ENCODE measurements at places on chromosomes 4 and X.

- no peak for DNase-seq
Measured at GRCh38 chr4:121863799-121864198, 6.5 kb downstream of the BBS7 start.

DNA sequence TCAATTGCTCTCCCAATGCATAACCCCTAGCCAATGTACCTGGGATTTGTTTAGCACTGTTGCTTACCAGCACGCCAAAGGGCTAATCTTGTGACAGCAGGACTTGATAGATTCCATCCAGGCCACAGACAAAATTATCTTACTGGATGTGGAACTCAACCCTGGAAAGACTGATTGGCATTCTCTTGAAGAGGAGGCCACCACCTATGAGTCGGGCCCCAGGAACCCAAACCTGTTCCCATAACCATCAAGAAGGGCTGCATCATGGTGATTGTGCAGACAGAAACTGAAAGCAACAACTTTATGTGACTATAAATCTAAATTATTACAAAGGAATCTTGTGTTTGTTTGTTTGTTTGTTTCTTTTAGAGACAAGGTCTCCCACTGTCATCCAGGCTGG, 19.9 kb upstream of the TMEM255A start:
- no peak for DNase-seq

- DNase-seq: no peak
Measured at GRCh38 chrX:44152852-44153251, 179.7 kb upstream of the NDP start.

GRCh38 chrX:86021652-86022289, 25.6 kb downstream of the CHM start:
- no peak for DNase-seq

- DNase-seq: no peak
Measured at GRCh38 chr4:81723019-81723884, 251.5 kb upstream of the RASGEF1B start.

DNA sequence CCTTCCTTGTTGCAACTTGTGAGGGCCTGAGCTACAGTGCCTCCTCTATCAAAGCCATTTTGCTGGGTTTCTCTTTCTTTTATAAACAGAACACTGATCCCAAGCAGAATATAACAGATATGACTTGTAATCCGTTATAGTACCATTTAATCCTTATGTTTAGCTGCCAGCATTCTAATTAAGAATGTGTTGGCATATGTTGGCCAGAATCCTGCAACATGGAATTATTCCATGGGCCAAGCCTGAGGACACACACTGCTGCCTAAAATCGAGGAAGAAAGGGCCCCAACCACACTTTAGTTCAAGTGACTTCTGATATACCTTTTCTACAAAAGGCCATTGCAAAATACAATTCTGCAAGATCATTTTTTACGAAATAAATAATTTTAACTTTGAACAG, 28.0 kb downstream of the PALLD start:
- no peak for DNase-seq

GRCh38 chrX:20571611-20572010, 304.9 kb upstream of the RPS6KA3 start:
- no peak for DNase-seq

DNA sequence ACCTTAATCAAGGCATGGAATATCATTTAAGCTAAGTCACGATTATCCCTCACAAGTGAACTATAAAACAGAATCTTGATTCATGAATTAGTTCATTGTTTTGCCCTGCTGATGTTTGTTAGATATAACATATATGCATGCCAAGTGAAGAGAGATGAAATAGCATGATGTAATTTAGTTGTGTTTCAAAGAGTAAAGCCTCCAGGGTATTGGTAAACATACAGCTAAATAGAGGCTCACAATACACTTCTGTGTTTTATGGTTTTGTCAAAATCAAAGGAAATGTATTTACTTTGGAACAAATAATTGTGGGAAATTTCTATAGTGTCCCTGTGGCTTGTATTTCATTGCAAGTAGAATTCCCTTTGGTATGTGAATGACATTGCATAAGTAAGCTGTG, 69.0 kb upstream of the LEF1 start:
- DNase-seq: no peak

DNA sequence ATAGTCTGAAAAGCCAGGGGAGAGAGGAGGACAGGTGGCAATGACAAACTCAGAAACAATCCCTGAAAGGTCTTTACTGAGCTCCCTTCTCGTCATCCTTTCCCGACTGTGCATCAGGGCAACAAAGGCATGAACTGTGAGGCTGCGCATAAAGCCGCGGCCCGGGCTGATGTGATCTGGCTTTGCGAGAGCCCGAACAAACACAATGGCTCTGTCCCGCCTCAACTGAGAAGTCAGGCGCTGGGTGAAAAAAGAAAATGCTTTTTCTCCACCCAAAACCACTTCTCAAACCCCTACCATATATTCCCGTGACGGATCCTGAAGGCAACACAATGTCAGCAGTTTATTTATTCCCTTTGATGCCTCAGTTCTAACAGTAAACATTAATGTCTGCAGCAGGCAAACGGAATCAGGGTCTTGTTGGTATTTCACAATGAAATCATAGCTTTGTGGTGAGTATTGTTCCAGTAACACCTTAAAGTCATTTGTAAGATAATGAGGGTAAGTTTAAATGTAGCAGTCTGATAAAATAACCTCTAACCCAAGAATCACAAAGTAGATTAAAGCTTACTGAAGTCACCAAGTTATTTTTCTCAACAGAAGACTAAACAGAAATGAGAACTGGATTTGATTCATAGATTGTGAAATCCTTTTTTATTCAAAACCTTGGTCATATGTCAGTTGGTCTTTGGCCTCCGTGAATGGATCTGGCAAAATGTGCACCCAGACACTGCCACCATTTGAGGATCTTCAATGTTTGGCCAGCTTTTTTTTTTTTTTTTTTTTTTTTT, 67.4 kb downstream of the APBB2 start:
- no peak for DNase-seq

DNA sequence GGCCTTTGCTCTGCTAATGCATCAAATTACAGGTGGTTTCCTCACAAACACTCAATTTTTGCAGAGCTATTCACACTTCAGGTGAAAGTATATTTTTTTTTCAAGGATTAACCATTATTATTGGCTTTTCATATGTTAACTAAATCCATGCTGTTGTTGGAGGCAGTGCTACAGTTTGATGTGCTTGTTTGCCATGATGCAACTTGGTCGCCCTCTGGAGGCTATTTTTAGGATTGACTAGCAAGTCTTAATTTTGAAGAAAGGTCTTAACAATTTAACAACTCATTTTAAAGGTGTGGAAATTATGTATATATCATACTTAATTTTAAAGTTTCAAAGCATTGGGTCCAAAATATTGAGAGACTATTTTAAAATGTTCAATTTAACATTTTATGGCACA, 168.8 kb upstream of the FAM47A start:
- DNase-seq: no peak

DNA sequence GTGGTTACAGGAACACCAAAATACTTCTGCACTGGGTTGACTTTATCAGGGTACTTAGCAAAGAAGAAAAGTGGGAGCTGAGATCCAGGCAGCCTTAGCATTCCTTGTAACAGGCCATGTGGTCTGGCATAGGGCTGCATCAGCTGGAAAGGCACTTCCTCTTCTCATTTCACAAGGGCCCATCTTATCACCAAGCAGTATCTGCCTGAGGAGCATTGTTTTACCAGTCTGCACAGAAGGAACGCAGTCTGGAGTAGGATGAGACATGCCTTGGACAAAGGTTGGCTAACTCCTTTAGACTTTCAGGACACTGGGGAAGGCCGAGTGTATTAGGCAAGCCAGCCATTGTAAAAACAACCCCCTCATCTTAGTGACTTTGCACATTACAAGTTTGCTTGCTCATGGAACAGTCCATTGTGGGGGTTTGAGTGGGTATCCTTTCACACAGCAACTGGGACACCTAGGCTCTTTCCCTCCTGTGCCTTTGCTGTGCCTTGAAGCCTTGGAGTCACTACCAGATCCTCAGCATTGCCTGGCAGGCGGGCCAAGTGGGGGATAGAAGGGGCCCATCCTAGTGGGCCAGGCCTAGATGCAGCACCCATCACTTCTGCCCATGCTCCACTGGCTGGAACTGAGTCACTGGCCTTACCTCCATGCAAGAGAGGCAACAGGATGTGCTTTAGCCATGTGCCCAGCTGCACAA, 4.6 kb downstream of the SUV39H1 start:
- no peak for DNase-seq

GRCh38 chr4:125956276-125956675, 641.5 kb downstream of the FAT4 start:
- no peak for DNase-seq

GRCh38 chr4:145788755-145789154, 108.8 kb downstream of the C4orf51 start:
- no peak for DNase-seq

GRCh38 chrX:19758539-19758938, 128.9 kb downstream of the SH3KBP1 start:
- no peak for DNase-seq

GRCh38 chr4:169492436-169493163, 119.8 kb downstream of the NEK1 start:
- DNase-seq: no peak

DNA sequence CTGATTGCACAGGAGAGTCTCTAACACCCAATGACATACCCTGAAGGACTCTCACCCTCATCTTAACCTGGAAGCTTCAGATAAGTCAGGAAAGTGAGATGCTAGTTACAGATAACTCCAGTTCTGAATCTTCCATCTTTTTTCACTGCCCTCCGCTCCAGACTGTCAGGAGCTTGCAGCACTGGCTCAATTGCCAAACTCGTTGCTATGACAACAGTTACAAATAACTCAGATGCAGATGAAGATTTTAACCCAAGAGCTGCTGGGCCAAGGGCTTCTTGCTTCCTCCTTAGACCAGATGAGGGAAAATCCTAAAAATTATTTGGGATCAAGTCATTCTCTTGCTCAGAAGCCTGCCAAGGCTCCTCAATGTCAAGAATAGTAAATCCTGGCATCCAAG, 109.1 kb upstream of the HUWE1 start:
- DNase-seq: peak; percentile 25

GRCh38 chrX:25066131-25066530, 50.4 kb upstream of the ARX start:
- no peak for DNase-seq

DNA sequence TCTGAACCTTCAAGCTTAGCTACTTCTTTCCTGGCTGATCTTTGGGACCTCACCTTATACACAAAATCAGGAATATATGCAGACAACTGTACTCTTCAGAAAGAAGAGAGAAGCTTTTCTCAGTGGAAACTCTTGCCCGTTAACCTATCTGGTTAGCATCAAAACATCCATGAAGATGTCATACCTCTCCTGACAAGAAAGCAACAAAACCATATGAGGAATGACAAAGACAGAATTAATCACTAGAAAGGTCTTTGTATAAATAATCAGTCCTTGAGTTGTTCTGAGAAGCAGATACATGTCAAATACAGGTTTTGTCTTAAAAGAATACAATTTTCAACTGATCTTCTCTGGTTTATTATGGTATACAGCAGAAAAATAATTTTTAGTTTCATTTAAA, 130.8 kb downstream of the FAT4 start:
- no peak for DNase-seq

DNA sequence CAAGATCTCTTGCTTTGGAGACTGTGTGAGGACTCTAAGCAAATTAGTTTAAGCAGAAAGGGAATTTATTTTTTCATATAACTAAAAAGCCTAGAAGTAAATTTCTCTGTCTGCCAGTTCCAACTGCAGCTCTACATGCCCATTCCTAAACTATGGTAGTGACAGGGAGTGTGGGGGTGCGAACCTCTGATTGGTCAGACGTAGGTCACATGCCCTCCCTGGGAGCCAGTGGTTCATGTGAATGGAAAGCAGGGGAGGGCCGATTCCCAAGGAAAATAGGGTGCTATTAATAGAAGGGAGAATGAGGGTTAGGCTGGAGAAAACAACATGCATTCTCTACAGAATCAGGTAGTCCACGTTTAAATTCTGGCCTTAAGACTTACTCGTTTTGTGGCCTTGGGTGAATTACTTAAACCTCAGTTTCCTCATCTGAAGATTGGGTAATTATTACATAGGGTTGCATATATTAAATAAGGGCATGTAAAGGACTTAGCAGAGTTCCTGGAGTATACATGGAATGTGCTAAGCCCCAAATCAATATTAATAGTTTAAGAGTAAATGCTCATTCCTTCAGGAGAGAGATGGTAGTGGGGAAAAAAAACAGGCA, 7.2 kb downstream of the RAB33B start:
- no peak for DNase-seq

DNA sequence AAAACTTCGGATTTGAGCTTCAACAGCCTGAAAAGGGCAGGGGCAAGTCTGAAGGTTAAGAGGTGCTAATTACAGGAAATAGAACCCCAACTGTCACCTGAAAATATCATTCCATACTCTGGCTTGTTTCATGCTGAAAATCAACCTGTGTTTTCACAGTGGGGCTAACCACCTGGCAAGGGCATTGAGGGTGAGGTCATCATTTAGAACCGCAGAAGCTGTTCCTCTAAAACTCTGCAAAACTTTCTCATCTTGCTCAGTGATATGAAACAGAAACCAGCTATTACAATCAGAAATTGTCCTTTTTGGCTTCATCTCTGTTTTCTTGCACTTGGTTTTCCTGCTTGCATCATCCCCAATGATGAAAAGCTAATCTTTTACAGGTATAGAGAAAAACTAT, 247.6 kb downstream of the DCLK2 start:
- DNase-seq: no peak

DNA sequence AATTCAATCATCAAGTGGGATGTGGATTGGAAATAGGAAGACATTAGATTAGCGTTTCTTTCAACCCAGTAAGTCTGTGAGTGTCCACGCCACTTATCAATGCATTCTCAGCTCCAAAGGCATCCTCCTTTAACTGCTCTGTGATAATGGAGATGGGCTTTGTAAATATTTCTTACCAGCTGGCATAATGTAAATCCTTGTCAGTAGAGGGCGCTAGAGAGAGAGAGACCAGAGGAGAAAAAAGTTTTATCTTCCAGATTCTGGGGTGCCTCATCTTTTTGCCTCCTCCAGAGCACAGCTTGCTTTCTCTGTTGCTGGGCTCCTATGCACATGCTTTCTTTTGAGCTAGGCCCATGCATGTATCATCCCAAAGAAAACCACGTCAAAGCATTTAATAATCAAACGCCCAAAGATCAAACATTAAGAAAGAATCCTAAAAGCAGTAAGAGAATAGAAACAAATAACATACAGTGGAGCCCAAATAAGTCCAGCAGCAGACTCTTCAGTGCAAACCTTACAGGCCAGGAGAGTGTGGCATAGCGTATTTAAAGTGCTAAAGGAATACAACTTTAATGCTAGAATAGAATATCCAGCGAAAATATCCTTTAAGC, 9.6 kb upstream of the MTMR1 start:
- no peak for DNase-seq

- DNase-seq: no peak
Measured at GRCh38 chrX:153641627-153642026, 5.4 kb upstream of the DUSP9 start.

DNA sequence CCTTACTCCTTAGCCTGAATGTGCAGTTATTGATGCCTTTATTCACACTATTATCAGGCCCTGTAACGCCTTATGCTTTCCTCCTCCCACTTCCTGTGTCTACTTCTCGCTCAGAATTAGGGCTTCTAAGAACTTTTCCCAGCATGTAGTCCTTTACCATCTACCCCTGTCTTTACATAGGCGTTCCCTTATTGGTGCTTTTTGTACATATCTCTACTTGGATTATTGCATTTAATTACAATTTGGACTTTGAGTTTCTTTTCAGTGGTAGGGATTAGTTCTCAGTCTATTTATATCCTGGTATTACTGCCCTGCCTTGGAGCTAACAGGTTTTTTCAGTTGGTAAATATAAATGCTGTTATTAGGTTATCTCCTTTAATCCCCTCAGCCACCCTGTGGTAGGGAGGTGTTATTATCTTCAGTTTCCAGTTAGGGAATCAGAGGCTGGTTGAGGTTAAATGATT, 84.0 kb downstream of the RBPJ start:
- no peak for DNase-seq

- no peak for DNase-seq
Measured at GRCh38 chrX:1435241-1435895, 17.3 kb downstream of the ASMTL start.

Data from left hindlimb (tissue), 1 donor.